ENCODE measurements at places on chromosomes 2 and 18. TPM values are rescaled to one million over a fixed set of nuclear protein-coding genes. Genes with fewer than 3 reads are reported as not detected.

Gene EVX2
- not detected for polyA plus RNA-seq

Gene EFHD1
- polyA plus RNA-seq = 19.5 TPM

DNA sequence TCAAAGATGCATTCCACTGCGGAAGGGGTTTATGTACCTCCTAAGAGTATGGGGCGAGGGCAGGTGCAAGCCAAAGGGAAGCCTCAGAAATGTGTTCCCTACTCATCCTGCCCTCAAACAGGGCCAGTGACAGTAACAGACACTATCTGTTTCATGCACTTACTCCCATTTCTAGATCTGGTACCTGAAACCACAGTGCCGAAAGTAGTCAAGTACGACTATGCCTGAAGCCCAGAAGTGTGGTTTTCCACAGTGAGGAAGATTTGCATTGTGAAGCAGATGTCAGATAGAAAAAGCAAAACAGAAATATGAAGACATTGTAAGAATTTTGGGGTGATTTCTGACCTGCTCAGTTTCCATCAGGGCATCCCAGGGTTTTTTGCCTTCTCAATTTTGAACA lies 748.7 kb downstream of the RNF144A start:
- DNase-seq = no peak

- DNase-seq = no peak
Measured at GRCh38 chr18:70116949-70117348, 88.5 kb downstream of the RTTN start.

- DNase-seq = no peak
Measured at GRCh38 chr2:35292199-35292598, 1063.4 kb upstream of the CRIM1 start.

- peak; percentile 86 for DNase-seq
Measured at GRCh38 chr18:11850821-11851145, 430 bp upstream of the CHMP1B start.
